ENCODE measurements at places on chromosomes 12 and 14.

DNA sequence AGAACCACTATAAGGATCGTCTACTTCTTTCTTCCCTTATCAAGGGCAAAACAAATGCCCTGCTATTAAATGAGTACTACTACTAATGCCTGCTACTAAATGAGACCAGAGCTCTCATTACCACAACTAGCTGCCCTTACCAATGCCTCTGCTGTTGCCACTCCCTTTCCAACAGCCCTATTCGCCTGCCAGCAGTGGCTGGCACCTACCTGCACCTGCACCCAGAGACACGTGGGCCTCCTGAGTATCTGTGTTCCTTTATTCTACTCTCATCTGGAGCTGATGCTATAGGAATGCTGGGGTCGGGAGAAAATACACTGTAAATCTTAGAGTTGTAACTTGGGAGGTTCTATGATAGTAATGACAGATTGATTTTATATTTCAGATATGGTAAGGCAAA, 174.7 kb downstream of the SLC2A13 start:
- DNase-seq = no peak

DNA sequence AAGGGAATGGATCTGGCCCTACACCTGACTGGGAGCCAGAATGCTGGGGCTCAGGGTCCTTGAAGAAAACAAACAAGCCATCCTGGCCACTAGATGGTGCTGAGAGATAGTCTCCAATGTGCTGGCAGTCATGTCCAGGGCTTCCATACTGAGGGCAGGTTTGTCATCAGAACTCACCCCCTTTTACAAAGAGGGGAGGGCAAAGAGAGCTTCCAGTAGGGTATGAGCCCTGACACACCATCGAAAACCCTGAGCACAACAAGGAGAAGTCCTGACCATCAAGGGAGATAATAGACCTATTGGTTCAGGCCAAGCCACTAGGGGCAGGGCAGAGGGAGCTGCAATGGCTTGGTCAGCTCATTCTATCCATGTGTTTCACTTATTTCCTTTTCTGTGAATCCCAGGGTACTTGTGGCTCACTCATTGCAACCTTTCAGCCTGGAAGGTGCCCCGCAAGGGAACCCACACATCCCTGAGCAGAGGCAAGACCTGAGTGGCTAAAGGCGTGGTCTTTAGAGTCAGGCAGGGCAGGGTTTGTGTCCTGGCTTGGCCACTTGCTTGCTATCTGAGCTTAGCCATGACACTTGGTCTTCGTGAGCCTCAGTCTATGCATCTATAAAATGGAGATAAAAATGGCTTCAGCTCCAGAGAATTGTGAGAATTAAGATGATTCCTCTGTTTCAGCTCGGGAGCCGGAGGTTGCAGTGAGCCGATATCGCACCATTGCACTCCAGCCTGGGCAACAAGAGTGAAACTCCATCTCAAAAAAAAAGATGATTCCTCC, 6.2 kb upstream of the PLEKHH1 start:
- no peak for DNase-seq

DNA sequence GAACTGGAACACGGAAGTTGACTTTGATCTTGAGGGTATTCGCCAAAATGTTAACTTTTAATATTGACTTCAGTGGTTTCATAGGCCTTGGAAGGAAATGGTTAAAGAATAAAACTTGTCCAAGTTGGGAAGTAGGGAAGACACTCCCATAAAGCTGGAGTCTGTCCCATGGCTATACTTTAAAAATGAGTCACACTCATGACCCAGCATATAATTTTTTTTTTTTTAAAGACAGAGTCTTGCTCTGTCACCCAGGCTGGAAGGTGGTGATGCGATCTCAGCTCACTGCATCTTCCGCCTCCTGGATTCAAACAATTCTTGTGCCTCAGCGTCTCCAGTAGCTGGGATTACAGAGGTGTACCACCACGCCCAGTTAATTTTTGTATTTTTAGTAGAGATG, 19.6 kb downstream of the TMPRSS12 start:
- DNase-seq = no peak

DNA sequence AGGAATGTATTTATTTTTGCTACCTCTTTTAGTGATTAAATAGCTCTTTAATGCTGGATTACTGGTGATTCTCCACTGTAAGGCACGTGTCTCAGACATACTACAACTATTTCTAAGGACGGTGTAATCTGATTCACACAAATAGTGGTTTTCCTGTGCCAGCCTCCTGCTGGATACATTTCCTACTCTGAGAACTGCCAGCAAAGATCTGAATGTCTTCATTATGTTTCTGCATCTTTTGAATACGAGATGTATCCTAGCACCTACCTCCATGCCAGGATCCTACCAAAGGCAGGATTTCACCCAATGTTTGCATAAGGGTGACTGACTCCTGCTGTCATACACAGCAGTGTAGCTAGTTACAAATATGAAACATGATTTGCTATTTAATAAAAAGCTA, 120.6 kb downstream of the PRICKLE1 start:
- DNase-seq = no peak

GRCh38 chr12:108518101-108518715, 3.1 kb downstream of the FICD start:
- no peak for DNase-seq

GRCh38 chr14:20215196-20215595, 8.3 kb upstream of the OR11H6 start:
- DNase-seq = no peak

- DNase-seq = no peak
Measured at GRCh38 chr12:120851444-120851843, 52.7 kb downstream of the SPPL3 start.

- no peak for DNase-seq
Measured at GRCh38 chr12:119775246-119775895, 101.7 kb downstream of the CIT start.

GRCh38 chr14:52923902-52924575, 26.8 kb downstream of the FERMT2 start:
- DNase-seq = no peak

DNA sequence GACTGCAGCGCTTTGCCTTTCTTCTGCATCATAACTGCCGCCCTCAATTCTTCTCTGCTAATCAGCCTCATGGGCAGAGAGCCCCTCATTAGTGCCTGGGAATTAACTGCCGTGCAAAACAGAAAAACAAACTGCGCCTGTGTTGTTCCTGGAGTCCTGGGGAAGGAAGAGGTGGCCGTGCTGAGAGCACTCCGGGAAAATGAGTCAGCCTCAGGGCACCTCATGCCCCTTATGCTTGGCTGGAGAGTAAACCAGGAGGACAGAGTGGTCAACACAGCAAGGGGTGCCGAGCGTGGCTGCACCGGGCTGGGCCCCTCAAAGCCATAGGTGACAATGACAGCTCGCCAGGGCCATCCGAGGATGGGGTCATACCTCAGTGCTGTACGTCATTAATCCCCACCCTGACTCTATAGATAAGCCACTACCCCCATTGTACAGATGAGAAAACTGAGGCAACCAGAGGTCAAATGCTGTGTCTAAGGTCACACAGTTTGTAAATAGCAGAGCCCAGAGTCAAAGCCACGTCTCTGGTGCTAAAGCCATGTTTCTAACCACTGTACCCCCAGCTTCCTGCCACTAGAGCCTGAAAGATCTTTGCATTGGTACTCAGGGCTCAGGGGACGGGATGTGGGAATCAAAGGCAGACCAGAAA, 74.4 kb downstream of the RIMBP2 start:
- no peak for DNase-seq

- DNase-seq = no peak
Measured at GRCh38 chr14:55816225-55816624, 236.2 kb downstream of the KTN1 start.

GRCh38 chr14:72736786-72737559, 156.9 kb downstream of the DPF3 start:
- no peak for DNase-seq

DNA sequence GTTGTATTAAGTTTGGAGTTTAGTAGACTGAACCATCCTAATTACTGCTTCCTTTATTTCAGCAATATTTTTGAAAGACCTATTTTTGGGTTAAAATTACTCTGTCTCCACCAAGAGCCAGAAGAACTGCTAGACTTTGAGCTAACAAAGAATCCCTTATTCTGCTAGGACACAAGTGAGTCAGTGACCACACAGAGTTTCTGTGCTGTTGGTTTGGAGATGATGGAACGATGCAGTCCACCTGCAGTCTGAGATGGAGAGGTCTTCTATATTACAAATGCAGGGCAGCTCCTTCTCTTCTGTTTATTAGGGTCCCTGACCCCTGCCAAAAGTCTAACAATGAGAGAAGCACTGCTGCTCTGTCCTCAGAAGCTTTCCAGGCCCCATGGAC, 6.7 kb upstream of the STXBP6 start:
- no peak for DNase-seq

GRCh38 chr14:103762036-103762435, 46.4 kb downstream of the ZFYVE21 start:
- no peak for DNase-seq

GRCh38 chr12:30696486-30696885, 817 bp upstream of the IPO8 start:
- no peak for DNase-seq

- no peak for DNase-seq
Measured at GRCh38 chr14:74267588-74267987, 28.3 kb downstream of the VSX2 start.

GRCh38 chr14:101862711-101863110, 101.2 kb downstream of the PPP2R5C start:
- DNase-seq = no peak

DNA sequence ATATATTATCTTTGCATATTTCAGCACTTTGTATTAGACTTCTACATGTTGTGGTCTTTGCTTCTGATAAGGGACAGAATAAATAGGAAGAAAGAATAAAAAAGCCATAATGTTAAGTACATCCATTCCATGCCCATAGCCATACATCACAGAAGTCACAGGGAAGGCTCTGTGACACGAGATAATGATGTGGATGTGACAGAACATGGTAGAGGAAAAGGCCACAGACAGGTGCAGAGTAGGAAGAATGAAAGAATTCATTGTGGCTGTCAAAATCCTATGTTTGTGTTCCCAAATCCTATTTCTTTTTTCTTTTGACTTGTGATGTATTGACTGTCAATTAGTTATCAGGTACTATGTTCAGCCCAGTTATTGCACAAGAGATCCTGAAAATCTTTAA, 38.4 kb downstream of the BICD1 start:
- DNase-seq = no peak

DNA sequence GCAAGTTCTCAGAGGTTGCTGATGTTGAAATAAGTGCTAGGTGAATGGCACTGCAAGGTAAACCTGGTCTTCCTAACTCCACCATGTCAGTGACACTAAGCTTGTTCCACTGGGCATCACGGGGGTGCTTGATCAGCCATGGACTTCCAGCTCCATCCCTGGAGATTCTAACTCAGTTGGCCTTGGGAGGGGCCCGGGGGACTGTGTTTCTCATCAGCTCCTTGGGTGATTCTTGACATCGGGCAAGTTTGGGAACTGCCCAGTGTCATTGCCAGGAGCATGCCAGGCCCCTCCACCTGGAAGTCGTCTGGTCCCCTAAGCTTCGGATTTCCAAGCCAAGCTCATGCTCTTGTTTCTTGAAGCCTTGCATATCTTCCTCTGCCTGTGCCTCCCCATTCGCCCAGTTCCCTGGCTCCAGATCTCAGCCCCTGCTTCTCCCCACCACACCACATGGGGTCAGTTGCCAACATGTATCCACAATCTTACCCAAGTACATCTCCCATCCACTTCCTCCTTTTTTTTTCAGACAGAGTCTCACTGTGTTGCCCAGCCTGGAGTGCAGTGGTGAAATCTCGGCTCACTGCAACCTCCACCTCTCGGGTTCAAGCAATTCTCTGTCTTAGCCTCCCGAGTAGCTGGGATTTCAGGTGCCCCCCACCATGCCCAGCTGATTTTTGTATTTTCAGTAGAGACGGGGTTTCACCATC, 30.7 kb upstream of the RFLNA start:
- no peak for DNase-seq
